ENCODE measurements at places on chromosomes 5 and 9.

GRCh38 chr9:80701061-80701460 is 988.3 kb downstream of the TLE1 start:
- no peak for DNase-seq

DNA sequence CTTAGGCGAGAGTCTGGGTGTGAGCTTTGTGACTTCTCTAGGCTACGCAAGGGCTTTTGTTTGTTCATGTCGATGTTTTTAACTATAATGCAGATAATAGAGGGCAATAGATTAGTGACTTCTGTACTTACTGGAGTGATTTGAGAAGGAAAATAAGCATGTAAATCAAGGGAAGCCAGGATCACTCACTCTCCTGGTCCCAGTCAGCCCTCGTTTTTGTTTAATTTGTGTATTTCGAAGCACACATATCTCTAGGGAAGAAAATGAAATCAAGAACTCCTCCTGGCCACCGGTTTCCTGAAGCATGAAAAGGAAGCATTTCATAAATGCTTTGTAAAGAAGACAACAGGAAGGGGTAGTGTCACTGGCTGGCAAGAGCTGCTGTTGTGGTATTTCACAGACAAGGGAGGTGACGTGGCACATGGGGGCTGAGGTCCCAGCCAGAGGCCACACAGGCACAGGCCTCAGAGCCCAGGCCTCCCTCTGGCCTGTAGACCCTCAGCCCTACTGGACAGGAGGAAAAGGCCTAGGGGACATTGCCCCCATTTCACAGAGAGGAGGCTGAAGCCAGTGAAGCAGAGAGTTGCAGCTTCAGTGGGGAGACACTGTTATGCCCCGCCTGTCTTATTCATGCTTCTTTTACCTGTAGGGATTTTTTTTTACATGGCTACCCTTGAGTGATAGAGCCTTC is 34.1 kb downstream of the IRF1 start:
- peak; percentile 83 for DNase-seq

- DNase-seq = no peak
Measured at GRCh38 chr5:137815202-137815990, 52.3 kb upstream of the MYOT start.

- no peak for DNase-seq
Measured at GRCh38 chr9:117412841-117413240, 2.0 kb downstream of the ASTN2 start.

- no peak for DNase-seq
Measured at GRCh38 chr9:100933656-100934055, 94.9 kb upstream of the PLPPR1 start.

GRCh38 chr5:11494340-11494739 is 409.9 kb downstream of the CTNND2 start:
- DNase-seq = no peak

- no peak for DNase-seq
Measured at GRCh38 chr5:107542428-107542827, 128.3 kb downstream of the EFNA5 start.

DNA sequence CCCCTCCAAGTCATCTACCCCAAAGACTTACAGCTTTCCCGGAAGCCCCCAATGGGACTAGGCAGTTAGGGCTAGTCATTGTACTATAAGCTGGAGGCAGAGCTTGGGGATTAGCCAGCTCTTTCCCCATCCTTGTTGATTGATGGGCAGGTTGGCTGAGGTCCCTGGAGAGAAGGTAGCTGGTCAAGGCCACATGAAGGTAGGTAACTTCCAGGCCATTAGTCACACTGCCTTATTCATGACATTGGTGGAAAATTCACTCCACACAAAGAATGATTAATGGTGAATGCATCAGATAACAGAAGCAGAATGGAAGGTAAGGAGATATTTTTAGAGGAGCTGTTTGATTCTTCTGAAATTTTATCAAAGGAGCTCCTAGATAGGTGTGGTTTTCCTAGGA is 49.5 kb upstream of the TGFBR1 start:
- no peak for DNase-seq

- no peak for DNase-seq
Measured at GRCh38 chr5:97778451-97778850, 595.4 kb upstream of the RIOK2 start.

GRCh38 chr5:133423618-133424282 is 188.6 kb downstream of the FSTL4 start:
- DNase-seq = peak; percentile 50

DNA sequence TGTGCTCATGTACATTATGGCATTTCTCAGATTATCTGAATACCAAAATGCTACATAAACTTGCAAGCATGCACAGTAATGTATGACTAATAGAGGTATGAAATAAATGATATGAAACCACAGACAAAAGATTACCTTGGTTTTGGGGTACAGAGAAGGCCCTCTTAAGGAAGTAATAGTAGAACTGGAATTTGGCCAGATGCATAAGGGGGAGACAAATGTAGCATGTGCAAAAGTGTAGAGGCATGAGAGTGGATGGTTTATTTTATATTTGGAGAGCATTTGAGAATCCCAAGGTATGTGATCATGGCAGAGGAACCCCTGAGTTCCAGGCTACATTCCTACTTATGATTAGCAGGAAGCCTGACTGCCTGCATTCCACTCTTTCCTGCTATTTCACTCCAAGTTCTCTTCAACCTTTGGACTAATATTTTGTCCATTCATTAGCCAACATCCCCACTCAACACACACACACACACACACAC is 74.2 kb downstream of the MAMDC2 start:
- DNase-seq = no peak

- no peak for DNase-seq
Measured at GRCh38 chr5:108196276-108196675, 185.6 kb downstream of the FBXL17 start.

DNA sequence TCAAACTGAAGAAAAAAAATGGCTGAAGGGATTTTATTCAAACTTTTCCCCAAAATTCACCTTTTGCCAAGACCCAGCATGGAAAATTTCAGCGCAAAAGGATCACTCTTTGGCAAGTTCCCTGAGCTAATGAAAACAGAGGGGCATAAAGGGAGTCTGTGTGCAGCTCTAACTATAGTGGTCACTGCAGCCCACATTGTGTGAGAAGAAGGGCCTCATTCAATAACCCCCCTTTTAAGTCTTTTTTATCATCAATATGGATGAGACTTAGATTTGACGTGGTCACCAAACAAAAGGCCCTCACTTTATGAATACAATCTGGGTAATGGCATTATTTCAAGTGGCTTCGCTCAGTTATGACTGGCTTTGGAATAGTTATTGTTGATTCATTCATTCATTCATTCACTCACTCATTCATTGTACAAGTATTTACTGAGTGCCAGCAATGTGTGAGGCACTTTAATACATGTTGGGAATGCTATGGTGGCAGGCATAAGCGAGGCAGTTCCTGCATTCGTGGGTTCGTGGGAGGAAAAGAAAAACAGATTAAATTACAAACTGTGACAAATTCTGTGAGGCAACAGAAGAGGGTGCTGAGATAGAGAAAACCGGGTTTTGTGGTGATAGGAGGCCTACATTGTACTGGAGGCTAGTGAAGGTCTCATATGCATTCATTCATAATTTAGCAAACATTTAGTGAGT is 145.7 kb upstream of the KLF4 start:
- no peak for DNase-seq

- DNase-seq = no peak
Measured at GRCh38 chr9:89305868-89306267, 5.1 kb upstream of the CKS2 start.

GRCh38 chr5:175285261-175285660 is 158.7 kb downstream of the DRD1 start:
- no peak for DNase-seq

DNA sequence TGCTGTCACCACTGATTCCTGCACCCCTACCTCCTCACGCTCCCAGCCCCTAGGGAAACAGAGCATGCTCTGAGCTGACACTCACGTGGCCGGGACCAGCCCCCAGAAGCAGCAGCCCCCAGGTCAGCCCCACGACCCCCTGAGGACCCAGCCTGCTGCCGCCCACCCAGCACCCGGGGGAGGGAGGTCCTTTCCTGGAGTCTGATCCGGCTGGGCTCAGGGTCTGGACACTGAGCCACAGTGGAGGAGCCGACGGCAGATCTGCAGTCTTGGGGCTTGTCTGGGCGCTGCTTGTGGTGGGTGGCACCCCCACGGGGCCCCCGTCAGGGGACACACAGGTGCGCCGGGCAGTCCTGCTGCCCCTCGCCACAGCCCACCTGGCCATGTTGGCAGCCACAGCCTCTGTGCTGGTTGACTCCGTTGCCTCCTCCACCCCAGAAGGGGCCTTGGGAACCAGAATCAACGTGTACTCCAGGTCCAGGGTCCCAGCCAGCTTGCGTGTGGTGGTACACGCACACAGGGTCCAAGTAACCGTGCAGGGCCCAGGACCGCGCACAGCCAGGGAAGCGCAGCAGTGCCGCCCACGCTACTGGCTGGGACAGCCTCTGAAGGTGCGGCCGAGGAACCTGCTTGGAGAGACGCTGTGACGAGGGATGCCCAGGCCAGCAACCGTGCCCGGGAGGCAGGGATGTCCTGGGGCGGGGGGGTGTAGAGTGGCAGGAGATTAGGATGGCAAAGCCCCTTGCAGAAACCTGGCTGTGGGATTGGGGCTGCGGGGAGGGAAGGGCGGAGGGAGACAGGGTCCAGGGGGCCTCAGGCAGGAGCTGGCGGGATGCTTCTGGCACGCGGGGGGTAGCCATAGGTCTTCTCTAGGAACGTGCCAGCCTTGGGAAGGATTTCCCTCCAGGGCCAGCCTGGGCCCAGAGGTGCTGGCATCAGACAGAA is 3.5 kb downstream of the DNLZ start:
- DNase-seq = no peak

DNA sequence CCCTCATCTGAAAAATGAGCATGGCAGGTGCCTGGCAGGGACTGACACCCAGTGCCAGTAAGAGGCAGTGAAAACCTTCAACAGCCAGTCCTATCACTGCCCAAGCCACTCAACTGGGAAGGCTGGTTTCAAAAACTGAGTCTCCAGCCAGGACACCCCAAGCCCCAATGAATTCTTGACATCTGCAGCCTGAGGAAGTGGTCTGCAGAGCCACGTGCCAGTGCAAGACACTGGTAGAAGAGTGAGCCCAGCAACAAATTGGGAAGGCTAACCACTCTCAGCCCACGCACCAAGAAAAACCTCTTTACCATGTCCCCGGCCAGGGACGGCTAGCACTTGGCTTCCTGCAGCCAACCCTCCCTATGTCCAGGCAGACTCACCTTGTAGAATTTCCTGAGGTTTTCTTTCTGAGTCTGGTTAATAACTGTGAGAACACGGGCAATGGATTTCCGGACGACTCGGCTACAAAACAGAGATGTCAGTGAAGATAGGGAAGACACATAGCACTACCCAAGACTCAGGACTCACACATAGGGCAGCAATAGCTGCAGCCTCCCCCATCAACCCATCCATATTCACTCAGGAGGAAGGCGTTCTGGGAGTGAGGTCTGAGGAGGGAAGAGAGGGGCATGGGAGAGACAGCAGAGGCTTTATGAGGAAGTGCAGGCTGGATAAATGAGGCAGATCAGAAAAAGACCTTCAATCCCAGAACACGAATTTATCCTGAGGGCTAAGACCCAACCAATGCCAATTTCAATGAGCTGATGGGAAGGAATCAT is 1.8 kb downstream of the RPL35 start:
- DNase-seq = no peak

DNA sequence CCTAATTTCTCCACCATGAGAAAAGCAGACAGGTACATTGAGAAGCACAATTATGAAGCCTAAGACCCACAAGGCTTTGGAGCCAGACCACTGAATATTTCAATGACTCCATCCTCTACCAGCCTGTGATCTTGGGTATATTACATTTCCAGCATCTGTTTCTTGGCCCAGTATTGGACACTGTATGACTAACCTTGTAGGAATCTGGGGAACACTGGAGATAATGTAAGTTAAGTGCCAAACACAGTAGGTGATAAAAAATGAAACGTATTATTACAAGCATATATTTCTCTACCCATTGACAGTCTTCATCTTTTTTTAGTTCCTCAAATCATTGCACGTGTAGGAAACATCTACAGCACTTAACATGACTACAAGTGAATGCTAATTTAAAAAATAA is 28.6 kb upstream of the FEM1C start:
- DNase-seq = no peak

DNA sequence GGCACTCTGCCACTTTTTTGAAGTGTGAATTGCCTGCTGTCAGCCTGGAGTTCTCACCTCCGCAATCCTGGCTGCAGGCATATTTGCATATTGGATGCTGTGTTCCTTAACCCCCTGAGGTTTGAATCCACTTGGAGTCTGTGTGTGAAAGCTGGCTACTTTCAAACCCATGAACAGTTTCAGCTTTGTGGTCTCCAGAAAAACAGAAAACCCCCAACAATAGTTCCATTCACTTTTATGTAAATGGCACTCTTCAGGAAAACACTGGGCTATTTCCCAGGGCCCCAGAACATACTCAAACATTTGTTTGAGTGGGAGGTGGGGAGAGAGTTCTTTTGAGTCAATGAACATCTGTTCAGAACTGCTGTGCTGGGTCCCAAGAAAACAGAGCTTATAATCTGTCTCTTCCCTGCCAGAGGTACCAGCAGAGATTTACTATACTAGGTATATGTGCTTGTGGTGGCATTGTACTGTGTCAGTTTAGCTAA is 5.0 kb downstream of the NUDT2 start:
- no peak for DNase-seq

- no peak for DNase-seq
Measured at GRCh38 chr9:130685104-130685503, 8.5 kb upstream of the EXOSC2 start.

- no peak for DNase-seq
Measured at GRCh38 chr5:1270933-1271914, 23.6 kb downstream of the TERT start.

GRCh38 chr5:6827526-6828219 is 114.4 kb downstream of the TENT4A start:
- DNase-seq = peak; percentile 35

DNA sequence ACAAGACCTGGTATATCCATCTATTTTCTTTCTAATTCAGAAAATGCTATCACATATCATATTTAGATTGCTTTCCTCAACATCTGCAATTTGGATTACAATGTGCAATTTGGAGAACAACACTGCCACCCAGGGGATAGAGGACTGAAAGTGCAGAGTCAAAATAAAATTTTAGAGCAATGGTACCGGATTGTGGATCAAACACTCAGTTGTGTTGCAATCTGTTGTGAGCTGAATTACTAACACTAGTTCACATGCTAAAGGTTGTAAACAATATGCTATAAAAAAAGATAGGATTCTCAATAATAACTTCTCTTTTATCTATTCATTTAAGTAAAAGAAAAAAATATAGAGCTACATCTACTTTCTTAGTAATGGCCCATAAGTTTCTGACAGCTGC is 11.9 kb upstream of the SRFBP1 start:
- DNase-seq = no peak
